Stimulated activated CD4-positive, alpha-beta T cell treated with anti-CD3 and anti-CD28 coated beads, Interleukin-15, amount 100 ng/mL, for 1 hour (primary cell): ENCODE measurements at places on chromosomes 12 and 14.

DNA sequence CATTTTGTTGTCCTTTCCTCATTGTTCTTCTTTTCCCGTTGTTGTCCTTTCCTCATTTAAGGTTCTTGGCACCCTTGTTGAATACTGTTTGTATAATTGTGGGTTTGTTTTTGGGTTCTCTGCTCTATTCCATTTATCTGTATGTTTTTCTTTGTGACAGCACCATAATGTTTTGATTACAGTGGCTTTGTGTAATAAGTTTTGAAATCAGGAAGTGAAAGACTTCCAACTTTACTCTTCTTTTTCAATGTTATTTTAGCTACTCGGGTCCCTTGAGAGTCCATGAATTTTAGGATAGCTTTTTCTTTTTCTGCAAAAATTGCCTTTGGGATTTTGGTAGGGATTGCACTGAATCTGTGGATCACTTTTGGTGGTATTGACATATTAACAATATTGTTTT is 28.1 kb downstream of the ETNK1 start:
- DNase-seq: no peak

GRCh38 chr12:1383758-1384157 is 210.6 kb downstream of the FBXL14 start:
- DNase-seq: no peak

DNA sequence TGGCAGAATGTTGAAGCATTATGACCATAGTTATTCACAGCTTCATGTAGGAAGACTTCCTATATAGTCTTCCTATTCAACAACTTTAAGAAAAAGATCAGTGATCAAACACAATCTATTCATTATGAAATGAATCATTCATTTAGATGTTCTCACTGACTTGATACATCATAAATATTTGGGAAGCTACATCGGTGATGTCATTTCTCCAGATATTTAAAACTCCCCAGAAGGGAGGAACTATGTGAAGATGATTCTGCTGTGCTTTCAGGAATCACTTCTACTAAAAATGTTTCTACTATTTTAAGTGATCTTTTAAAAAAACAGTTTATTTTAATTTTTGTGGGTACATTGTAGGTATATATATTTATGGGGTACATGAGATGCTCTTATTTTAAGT is 316.4 kb downstream of the BCAT1 start:
- DNase-seq: no peak

DNA sequence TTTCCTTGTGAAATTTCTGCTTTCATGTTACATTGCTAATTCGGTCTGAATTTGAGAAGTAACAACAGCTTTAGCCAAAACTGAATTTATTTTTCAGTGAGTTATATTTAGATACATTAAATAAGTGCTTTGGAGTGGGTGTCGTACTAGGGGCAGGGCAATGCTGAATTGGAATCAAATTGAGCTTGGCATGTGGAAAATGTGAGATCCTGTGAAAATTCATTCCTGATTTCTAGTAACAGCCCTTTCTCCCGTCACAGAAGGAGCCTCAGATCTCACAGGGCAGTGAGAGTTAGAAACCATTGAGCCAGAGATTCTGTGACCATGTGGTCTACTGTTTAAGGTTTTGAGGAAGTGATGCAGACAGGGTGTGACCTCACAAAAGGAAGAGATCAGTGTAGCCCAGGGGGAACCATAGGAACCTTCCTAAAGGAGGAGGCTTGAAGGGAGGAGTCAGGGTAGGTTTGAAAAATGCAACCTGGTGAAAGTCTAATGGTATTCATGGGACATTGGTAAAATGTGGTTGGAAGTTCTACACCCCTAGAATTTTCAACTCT is 1136.8 kb downstream of the AACS start:
- no peak for DNase-seq

DNA sequence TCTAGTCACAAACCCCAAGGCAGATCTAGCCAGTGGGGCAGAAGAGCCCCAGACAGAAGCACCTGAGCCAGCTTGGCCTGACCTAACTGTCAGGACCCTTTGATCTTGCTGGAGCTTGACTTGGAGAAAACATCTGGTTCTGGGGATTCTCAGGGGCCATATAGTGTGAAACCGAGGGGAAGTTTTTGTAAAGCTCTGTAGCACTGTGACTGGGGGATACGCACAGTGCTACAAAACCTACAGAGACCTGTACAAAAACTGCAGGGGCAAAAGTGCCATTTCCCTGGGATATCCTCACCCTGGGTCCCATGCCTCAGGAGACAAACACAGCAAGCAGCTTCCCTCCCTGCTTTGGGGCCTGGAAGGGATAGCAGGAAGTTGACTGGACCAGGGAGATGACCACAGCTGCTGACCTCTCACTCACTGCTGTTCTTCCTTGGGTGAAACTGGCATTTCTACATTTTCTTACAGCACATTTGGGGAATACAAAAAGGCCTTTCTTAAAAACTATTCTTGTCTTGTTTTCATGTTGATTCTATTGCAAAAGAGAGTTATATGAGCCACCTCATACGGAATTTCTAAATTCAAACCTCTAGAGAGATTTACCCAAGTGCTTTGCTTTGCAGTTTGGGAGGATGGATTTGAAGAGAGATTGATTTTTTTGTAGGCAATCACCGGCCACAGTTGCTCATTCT is 140.0 kb downstream of the DAD1 start:
- no peak for DNase-seq

DNA sequence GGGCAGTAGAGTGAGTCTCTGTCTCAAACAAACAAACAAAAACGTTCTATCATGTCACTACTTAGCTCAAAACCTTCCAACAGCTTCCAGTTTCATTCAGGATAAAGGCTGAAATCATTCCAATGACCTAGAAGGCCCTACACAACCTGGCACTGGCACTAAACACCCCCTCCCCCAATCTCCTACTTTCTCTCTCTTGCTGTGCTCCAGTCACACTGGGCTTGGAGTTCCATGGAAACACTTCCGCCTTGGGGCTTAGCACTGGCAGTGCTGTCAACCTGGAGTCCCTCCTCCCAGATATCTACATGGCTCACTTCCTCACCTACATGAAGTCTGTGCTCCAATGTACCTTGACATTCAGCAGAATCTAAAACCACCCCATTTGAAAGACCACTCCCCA is 65.0 kb upstream of the SINHCAF start:
- DNase-seq: no peak

DNA sequence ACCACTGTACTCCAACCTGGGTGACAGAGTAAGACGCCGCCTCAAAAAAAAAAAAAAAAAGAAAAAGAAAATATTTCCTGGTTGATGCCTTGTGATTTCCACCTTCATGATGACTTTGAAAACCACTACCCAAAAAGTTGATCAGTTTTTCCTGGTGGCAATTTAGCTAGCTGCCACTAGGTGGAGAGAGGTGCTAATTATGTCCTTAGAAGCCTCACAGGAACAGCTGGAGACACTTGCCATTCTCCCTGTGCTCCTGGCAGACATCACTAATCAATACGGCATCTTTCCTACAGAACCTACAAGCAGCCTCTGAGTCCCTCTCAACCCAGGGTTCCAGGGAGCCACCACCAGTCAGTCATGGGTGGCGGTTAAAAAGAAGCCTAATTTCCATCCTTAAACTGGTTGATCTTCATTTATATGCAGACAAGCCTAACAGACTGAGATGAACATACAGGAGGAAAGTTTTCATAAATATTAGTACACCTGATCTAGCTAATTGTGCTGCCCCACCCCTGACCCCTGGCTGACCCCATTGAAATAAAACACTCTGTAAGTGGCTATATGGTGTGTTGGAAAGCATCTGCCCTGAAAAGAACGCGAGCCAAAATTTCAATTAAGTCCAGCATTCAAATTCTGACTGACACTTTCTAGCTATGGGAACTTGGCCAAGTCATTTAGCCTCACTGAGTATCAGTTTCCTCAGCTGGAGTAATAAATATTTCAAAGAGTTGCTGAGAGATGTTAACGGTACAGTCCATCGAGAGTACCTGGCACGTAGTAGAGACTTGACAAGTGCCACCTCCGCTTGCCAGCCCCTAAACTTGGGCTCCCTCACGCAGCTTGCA is 6.2 kb upstream of the OAS1 start:
- no peak for DNase-seq

- no peak for DNase-seq
These were observed 6.0 kb upstream of the ASB2 start for GRCh38 chr14:93982230-93983007.

DNA sequence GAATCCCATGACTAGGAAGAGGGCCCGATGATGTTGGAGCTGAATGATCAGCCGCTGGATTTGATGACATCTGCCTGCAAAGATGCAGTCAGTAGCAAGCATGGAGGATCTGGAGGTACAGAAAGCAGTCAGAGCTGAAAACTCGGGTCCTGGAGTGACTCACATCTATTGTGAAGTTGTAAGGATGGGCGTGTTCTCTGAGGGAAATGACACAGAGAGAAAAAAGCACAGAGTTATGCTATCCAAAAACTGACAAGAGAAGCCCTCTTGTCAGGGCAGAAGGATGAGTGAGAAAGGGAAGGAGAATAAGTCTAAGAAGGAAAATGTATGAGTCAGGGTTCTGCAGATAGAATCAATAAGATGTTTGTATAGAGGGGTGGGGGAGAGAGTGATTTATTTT is 380.4 kb upstream of the CCDC196 start:
- DNase-seq: no peak

GRCh38 chr12:49673446-49674317 is 33.5 kb downstream of the FMNL3 start:
- DNase-seq: no peak

DNA sequence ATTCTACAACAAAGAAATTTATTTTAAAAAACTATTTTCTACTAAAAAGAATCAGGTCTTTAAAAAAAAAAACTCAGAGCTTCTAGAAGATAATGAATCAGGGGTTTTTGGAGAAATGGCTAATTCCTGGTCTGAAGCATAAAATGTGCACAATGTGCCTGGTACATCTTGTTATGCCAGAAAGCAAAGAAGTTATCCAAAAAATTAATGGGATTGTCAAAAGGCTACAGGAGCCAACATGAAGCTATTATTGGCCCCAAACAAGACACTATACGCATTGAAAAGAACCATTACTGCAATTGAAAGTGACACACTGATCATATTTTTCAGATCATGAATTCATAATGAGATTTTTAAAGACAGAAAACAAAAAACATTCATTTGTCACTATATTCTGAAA is 19.3 kb upstream of the TUBA1A start:
- DNase-seq: no peak

GRCh38 chr12:118052324-118053070 is 8.5 kb downstream of the WSB2 start:
- no peak for DNase-seq

DNA sequence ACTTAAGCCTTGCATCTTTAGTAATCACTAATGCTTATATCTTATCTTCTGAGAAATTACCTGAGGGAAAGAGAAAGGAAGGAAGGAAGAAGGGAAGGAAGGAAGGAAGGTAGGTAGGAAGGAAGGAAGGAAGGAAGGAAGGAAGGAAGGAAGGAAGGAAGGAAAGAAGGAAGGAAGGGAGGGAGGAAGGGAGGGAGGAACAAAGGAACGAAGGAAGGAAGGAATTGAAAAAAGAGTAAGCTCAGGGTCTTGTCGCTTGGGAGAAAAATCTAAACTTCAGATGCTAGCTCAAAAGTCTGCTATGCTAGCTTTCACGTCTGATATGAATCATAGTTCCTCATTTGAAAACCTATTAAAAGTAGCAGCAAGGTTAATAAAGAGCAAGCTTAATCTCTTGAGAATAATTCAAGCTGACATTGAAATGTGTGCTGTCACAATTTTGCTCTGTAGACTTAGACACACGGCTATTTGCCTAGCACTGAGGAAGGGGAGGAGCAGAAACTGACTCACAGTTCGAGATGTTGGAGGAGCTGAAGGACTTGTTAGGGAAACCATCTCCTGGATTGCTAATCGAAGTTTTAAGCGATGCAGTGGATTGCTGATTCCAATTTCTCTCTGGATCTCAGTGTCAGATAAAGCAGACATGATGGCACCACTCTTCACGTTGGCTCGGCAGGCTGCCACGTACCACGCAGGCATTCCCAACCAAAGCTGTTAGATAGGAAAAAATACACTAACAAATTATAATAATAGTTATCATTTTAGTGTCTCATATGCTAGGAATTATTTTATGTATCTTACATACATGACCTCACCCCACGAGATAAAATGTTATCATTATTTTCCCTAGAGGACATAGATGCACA is 216.7 kb downstream of the ACSS3 start:
- no peak for DNase-seq

GRCh38 chr14:63224196-63224595 is 20.0 kb downstream of the RHOJ start:
- no peak for DNase-seq

GRCh38 chr14:64704143-64704742 is at the start of gene PLEKHG3:
Gene PLEKHG3, plus strand, starts transcription at chr14:64704424. Its CDS starts 23,208 bp downstream, at chr14:64727632.
- no peak for DNase-seq

DNA sequence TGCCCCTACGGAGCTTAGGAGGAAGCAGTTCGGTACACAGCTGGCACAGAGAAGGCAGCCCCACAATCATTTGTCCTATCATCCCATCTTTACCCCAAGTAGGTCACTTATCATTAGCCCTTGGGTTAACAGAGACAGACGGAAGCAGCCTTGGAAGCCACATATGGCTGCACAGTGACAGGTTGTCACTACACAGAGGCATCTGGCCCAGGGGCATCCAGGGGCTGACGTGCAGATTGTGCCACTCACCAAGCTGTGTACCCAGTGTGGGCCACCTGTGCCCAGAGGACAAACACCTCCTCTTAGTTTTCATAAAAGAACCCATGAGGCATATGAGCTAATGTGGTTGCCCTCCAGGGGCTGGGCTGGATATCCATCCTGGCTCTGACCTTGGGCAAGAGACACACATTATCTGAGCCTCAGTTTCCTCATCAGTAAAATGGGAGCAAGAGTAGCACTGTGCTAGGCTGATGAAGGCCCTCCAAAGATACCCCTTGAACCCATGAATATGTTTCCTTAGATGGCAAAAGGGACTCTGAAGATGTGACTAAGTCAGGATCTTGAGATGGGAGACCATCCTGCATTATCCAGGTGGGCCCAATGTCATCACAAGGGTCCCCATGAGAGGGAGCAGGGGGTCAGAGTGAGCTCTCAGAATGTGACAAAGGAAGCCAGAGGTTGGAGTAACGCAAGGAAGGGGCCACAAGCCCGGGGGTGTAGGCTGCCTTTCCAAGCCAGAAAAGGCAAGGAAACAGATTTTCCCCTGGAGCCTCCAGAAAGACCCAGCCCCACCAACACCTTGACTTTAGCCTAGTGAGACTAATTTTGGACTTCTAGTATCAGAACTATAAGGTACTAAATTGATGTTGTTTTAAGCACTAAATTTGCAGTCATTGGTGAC is 64.6 kb downstream of the C14orf132 start:
- DNase-seq: no peak

DNA sequence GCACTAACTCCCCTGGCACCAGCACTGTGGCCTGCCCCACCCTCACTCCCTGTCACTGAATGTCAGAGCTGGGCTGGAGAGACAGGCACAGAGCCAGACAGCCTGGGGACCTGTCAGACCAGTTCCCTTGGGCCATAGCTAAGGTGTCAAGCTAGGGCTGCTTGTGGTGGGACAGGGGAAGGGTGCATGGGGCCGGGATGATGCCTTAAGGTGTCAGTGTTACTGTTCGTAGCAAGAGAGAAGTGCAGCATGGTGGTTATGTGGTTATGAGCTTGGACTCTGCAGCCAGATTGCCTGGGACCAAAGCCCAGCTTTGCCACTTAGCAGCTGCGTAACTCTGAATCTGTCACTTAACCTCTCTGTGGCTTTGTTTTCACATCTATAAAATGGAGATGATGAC is 3.8 kb downstream of the RAPGEF3 start:
- no peak for DNase-seq

- DNase-seq: no peak
These were observed 31.2 kb downstream of the CCDC59 start for GRCh38 chr12:82326905-82327503.
